ENCODE measurements at places on chromosomes 12 and 14. TPM values are rescaled to one million over a fixed set of nuclear protein-coding genes. Genes with fewer than 3 reads are reported as not detected.

DNA sequence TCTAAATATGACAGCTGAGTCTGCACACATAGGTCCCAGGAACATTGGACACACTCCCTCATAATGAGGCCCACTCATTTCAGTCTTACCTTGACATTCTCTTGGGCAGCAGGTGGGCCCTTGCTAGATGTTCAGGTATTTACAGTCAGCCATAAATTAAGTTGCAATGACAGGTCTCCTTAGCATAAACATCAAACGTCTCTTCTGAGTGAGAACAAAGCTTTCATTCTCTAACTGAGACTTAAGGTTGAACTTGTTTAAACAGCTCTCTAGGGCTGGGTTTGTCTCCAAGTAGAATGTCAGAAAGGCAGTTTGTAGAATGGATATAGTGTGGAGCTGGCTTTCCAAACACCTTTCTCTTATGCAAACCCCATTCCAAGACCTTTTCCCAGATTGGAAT lies 10.3 kb downstream of the ACVR1B start:
- H3K27me3 ChIP-seq, result no peaks in the 10 kb centered on the region
- H3K4me3 ChIP-seq, result no peak overlapping the region
- no peaks in the 10 kb centered on the region for H3K36me3 ChIP-seq
- peaks cover 16% of the 10 kb centered on the region for H3K4me1 ChIP-seq

DNA sequence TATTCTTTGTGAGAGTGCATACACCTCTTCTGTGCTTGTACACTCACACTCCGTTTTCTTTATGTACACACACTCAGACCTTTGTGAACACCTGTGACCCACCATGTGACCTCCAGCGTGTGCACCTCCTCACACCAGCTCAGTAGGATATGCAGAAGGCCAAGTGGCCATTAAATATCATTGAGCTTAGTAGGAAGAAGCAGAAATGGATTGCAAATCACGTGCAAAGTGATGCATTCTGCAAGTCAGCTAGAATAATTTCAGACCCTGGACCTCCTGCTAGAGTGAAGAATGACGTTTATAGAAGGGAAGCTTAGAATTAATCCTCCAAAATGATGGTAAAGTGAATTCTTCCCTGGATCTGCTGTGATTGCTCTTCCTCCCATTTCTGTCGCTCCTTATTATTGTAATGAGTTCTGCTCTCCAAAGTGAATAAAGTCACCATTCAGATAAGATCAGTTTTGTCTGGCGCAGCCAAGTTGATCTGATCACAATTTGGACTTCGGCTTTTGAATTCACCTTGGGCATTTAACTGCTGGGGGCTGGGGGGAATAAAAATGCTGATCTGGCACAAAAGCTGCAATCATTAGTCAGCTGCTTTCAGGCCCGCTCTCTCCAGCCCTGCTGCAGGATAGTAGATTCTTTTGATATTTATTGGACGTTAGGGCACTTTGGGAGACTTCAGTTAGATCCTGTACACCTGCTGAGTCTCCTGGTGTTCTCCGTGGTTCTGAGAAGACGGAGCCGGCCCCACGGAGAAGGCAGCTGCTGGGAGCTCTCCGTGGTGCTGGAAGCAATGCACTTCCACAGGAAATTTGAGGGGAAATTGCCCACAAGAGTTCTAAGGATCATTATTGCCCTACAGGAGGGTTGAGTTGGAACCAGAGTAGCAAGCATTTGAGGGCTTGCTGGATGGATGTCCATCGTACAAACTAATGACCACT lies 12.4 kb upstream of the NRXN3 start:
- no peak overlapping the region for H3K4me3 ChIP-seq
- H3K36me3 ChIP-seq, result no peaks in the 10 kb centered on the region
- no peak for DNase-seq
- no peaks in the 10 kb centered on the region for H3K4me1 ChIP-seq
- H3K27me3 ChIP-seq, result no peaks in the 10 kb centered on the region
- H3K27ac ChIP-seq, result no peak overlapping the region

DNA sequence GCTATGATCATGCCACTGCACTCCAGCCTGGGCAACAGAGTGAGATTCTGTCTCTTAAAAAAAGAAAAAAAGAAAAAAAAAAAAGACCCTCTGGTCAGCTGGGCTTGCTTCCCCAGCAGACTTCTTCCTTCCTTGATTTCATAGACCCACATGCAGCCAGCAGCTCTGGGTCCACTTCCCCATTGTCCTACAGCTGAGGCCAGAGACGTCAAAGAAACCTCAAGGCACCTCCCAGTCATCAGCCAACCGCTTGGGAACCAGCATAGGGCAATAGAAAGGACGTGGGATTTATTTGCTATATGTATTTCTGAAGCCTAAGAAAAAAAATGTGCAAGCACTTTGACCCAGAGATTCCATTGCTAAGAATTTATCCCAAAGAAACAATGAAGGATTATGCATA lies 35.4 kb upstream of the SPPL3 start:
- H3K27ac ChIP-seq, result no peak overlapping the region
- H3K27me3 ChIP-seq, result no peaks in the 10 kb centered on the region
- H3K4me1 ChIP-seq, result no peaks in the 10 kb centered on the region

The PMCH gene
- not detected for polyA plus RNA-seq

DNA sequence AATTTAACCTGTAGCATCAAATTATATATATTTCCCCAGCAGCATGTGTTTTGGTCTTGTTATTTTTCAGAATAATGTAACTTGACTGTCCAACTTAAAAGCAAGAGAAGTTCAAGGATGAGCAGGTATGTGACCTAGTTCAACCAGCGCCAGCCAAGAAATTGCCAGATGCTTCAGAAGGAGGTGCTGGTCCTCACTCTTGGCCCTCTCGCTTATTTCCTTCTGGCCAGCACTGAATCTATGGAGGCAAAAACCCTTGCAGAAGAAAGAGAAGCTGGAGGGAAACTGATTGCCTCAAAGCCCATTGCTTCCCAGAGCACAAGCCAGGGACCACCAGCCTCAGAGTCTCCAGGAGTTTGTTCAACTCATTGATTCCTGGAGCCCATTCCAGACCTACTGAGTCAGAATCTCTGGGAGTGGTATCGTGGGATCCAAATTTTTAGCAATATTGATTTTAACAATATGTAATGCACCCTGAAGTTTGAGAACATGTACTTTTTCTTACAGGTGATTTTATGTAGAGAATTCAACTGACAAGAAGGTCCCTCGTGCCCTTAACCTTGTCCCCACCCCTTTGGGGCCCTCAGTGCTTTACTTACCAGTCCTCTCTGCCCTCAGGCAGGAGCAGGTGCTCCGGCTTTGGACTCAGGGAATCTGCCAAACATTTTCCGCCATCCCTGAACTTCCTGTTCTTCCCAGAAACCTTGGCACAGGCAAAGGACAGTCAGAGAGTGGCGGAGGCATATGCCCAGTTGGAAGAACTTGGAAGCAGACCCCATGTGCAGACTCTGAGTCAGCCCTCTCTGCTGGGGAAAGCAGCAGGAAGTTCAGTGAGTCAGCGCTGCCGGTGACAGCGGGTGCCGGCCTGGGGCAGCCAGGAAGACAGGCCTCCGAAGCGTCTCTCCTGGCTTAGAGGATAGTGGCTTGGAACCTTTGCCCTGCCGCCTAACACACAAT lies 10.4 kb downstream of the BEST3 start:
- no peak overlapping the region for H3K27ac ChIP-seq
- H3K4me1 ChIP-seq, result no peaks in the 10 kb centered on the region
- H3K27me3 ChIP-seq, result no peaks in the 10 kb centered on the region
- H3K36me3 ChIP-seq, result no peaks in the 10 kb centered on the region
- no peak for DNase-seq

Data from CD4-positive, alpha-beta memory T cell (primary cell).